Hematopoietic multipotent progenitor cell treated with erythropoietin and hydrocortisone succinate and interleukin-3 and kit ligand, for 8 days (in vitro differentiated cells): ENCODE measurements at places on chromosomes 13 and 19.

- DNase-seq = peak; percentile 72
These were observed 5.4 kb downstream of the KLK1 start for GRCh38 chr19:50817941-50818858.

GRCh38 chr13:38575427-38575826, 111.5 kb upstream of the FREM2 start:
- no peak for DNase-seq

DNA sequence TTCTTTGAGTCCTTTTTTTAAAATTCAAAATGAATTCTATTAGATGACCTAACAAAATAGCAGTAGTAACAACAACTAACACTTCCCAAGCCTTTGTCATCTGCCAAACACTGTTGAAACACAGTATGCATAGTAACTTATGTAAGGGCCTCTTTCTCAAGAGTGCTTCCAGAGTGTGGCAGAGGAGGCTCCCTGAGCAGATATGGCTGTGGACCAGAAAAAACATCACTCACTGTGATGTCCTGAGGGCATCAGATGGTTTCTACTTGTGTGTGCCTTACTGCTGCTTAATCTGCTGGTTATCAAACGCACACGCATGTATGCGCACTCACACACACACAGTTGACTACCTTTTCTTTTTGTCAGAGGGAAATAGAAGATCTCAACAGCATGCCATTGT, 110.8 kb downstream of the DLEU7 start:
- no peak for DNase-seq

DNA sequence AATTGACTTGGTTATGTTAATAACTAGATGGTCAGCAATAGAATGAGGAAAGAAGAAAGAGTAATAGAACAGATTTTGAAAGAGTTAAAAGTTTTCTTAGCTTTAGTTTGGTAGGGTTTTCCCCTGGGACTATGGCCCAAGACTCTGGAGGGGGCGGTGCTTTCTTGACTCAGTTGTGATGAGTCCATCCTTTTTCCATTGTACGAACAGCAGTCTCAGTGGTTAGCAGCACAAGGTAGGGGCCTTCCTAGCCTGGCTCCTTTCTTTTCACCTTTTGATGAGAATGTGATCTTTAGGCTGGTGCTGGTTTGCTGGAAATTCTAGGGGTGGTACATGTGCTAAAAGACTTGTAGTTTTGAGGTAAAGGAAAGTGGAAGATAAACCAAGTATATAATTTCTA, 38.8 kb downstream of the ZNF506 start:
- DNase-seq = no peak

DNA sequence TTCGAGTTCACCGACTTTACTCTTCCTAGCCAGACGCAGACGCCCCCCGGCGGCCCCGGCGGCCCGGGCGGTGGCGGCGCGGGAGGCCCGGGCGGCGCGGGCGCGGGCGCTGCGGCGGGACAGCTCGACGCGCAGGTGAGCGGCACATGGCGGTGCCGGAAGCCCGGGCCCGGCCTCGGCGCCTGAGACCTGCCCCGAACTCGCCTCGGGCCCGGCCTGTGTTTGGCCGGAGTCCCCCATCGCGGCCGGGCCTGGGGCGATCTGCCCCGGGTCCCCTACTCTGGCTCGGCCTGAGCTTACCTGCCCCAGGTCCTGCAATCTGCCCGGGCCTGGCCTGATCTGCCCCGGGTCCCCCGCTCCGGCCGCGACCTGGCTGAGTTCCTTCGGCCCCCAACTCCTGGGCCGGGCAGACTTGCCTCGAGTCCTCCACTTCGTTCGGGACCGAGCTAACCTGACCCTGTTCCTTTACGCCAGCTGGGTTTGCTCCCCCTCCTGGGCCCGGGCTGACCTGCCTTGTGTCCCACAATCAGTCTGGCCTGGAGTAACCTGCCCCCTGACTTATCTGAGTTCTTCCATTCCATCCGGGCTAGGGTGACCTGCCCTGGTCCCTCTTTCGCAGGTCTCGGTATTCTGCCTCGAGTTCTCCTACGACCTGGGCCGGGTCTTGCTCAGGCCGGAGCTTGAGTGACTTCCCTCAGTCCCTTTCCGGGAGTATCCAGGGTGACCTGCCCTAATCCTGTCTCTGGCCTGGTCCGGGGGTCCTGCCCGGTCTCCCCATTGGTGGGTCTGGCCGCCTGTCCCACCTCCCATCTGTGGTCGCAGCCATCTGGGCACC, 764 bp downstream of the UPF1 start:
- peak; percentile 63 for DNase-seq

DNA sequence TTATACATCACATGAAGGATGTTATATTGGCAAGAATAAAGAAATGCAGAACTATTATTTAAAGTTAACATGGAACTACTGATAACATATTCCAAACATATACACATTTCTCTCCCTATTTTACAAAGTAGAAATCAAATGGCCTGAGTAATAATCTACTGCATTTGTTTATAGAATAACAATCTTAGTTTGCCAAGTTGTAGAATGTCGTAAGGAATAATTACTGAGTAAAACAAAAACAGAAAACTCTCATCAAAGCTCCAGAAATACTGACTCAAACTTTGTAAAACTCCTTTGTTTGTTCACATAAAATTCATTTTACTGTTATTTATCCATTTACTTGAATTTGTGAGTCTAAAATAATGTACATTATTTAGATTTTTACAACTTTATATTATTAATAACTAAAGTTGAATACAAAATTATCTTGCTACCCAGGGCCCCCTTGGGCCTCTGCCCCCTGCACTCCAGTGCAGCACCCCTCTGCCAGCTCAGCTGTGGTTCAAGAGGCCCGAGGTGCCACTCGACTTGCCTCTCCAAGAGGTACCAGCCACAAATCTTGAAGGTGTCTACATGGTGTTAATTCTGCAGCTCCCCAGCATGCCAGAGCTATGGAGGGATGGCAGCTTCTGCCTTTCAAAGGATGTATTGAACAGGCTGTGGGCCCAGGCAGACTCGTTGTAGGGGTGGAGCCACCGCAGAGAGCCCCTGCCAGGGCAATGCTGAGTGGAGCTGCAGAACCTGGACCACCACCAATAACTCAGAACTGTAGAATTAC, 2819.7 kb downstream of the PCDH9 start:
- no peak for DNase-seq

DNA sequence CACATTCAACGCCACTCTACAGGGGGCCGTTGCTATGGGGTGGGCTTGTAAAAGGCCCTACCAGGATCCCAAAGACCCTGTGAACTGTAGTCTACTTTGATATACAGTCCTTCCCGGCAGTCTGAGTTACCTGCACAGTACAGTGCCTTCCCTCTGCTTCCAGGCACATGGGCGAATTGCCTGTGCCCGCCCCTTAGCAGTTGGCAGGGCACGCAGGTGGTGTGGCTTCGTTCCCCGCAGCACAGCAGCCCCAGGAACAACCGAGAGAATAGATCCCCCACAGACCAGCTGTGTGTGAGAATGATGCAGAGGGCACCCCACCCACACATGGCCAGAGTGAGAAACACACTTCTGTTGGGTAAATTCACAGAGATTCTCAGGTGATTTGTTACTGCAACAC, 60.6 kb downstream of the MRPL57 start:
- no peak for DNase-seq

DNA sequence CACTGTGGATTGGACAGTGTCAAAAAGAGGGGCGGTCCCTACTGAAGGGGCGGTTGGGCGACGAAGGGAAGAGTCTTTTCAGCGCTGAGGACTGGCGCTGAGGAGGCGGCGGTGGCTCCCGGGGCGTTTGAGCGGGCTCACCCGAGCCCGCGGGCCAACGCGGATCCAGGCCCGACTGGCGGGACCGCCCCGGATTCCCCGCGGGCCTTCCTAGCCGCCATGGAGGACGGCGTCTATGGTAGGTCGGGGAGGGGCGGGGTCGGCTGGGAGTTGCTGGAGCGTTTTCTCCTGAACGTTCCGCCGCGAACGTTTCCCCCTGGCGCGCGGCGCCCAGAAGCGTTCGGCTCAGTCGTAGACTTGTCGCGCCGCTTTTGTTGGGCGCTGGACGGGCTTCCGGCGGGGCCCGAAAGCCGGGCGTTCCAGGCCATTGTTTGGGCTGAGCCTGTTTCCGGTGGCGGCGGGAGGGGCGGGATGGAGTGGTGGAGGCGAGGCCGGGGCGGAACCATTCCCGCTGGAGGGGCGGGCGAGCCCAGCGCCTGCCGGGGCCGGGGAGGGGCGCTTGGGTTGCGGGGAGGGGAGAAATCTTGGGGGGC, at the start of gene CYTH2:
Gene CYTH2 (plus strand): TSS at position 81 of the 593 bp plus-strand sequence. CDS start 139 bp downstream, at position 220.
- DNase-seq = peak; percentile 78

DNA sequence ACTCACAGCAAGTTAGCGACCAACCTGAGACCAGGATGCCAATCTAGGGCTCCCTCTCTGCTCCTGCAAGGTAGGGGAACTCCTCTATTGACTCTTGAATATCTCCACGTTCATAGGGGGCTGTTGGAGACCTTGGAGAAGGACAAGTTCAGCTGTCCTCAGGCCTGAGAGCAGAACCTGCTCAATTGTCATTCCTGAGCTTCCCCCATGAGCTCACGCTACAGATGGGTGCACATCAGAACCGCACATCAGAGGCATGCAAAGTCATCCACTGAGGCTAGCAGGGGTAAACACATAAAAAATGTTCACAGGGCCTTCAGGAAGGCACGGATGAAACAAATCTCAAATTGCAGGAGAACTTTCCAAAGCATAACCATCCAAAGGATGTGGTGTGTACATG, 168.8 kb upstream of the ZNF507 start:
- no peak for DNase-seq

DNA sequence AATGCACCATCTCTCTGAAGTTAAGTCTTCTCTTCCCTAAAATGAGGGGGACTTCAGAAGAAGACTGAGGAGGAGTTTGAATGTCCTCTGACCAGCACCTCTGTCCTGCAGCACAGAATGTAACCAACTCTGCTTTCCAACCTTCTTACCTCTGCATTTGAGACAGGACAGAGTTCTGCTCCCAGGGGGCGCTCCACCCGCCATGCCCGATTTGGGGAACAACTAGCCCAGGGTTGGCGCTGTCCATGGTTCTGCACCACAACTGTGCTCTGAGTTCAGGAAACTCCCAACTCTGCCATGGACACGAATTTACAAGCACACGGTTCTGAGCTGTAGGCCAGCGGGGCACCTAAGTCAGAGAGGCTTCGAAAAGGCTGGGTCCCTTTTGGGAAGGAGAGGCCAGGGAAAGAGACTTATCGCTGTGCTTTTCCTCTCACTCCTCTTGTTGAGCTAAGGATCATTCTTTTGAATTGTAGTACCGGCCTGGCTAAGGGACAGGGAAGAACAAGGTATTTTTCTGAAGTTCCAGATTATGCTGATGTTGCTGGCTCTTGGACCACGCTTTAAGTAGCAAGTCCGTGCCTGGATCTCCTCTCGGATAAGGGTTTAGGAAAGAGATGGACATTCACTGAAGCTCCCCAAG, 22.2 kb downstream of the SIGLEC5 start:
- DNase-seq = peak; percentile 87
